CD4-positive, alpha-beta T cell treated with Interleukin-4 for 1 hour (primary cell): ENCODE measurements at places on chromosomes 7 and 10.

DNA sequence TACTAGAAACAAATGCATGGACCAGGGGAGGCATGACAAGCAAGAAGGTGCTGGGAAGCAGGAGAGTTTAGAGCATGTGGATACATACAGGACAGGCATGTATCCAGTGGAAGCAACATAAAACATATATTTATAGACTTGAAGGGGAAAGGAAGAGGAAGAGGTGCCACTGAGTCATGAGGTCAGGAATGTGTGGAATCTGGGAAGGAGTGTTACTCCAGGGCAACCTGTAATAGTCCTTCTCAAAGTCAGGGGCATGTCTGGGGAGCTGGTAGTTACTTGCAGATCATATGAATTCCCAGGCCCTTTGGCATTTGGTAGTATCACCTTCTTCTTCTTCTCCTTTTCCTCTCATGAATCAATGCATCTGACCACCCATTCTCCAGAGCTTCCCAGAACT is 246.6 kb downstream of the XPNPEP1 start:
- DNase-seq = no peak

- no peak for DNase-seq
These were observed 10.3 kb downstream of the AKR1B1 start for GRCh38 chr7:134448356-134449229.

DNA sequence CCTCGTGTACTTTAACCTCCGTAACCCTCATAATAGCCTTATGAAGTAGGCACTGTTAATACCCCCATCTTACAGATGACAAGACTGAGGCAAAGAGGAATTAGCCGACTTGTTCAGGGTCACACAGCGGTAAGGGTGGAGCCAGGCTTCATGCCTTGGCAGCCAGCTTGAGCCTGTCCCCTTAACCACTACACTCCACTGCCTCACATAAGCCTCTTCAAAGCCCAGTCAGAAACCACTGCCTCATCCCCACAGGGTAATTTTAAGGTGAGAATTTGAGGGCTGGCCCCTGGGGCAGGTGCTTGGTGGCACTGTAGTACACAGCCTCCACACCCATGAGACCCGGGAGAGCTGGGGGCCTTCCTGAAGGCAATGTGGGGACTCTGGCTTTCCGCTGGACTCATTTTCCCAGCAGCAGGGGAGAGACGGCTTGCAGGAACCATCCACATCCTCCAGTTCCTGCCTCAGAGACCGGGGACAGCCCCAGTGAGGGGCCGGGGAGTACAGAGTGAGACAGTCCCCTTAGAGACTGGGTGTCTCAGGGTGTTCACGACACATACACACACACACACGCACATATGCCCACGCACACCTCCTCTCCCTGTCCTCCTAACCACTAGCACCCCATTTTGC is 7.6 kb upstream of the C10orf105 start:
- DNase-seq = peak; percentile 72

- DNase-seq = no peak
These were observed 99.8 kb upstream of the MACROH2A2 start for GRCh38 chr10:69952821-69953221.

GRCh38 chr10:14447094-14447839 is 116.5 kb upstream of the FRMD4A start:
- DNase-seq = no peak

DNA sequence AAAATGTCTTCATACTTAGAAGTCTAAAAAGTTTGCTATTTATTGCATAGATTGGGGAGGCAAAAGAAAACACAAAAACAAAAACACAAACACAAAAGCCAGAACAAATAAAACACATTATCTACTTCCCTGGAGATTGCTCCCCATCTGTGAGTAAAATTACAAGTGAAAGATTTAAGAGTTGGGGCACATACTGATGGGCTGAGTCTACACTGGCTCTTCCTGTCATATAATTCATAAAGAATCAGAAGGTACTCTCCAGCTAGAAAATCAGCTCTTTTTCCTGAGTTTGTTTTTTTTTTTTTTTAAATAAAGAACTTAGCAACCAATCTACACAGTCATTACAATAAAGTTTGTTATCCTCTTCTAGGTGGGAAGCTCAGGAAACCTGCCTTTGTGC is 192.4 kb upstream of the LRRN3 start:
- no peak for DNase-seq
